ENCODE measurements at places on chromosomes 7 and 10.

DNA sequence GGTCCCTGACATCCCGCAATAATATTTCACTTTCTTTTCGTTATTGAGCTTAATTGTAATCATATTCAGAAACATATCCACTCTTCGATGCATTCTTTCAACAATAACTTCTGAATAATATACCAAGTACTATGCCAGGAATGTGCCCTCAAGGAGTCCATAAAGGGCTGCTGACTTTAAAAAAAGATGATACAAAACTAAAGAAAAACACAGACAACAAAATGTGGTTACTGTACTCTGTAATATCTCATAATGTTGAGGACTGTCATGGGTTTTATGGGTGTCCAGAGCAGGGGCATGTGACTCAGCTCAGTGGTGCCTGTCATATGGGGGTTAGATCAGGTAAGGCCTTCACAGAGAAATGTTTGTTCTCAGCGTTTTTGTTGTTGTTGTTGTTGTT, 73.7 kb downstream of the ARL4A start:
- DNase-seq = no peak

DNA sequence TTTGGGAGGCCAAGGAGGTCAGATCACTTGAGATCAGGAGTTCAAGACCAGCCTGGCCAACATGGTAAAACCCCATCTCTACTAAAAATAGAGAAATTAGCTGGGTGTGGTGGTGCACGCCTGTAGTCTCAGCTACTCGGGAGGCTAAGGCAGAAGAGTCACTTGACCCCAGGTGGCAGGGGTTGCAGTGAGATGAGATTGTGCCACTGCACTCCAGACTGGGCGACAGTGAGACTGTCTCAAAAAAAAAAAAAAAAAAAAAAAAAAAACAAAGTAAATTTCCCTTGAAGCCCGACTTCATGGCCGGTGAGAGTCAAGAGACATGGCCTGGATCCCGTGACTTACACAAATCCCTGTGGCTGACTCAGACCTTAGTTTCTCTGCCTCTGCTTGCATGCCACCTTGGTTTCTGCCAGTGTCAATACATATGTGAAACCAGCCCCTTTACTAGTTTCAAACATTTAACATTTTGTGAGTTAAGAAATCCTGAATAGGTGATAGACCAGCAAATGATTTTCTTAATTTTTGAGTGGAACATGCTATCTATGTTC, 62.8 kb downstream of the ZEB1 start:
- DNase-seq = no peak

DNA sequence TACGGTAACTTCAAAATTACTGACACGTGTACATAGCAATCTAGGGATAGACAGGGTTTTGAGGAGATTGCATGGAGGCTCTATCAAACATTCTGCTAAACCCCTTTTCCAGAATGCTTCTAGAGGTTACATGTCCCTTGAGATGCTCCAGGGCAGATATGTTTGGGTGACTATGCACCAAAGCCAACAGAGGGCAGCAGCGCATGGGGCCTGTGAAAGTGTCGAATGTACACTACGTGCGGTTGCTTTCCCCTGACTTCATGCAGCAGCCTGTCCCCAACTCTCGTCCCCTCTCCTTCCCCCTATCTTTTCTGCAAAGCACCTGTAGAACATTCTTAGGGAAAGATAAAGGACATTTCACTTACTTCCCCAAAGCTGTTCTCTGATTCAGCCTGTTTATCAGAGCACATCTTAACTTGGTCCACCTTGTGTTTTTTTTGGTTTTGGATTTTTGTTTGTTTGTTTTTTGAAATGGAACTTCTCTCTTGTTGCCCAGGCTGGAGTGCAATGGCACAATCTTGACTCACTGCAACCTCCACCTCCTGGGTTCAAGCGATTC, 90.2 kb downstream of the UBE3C start:
- DNase-seq = no peak

DNA sequence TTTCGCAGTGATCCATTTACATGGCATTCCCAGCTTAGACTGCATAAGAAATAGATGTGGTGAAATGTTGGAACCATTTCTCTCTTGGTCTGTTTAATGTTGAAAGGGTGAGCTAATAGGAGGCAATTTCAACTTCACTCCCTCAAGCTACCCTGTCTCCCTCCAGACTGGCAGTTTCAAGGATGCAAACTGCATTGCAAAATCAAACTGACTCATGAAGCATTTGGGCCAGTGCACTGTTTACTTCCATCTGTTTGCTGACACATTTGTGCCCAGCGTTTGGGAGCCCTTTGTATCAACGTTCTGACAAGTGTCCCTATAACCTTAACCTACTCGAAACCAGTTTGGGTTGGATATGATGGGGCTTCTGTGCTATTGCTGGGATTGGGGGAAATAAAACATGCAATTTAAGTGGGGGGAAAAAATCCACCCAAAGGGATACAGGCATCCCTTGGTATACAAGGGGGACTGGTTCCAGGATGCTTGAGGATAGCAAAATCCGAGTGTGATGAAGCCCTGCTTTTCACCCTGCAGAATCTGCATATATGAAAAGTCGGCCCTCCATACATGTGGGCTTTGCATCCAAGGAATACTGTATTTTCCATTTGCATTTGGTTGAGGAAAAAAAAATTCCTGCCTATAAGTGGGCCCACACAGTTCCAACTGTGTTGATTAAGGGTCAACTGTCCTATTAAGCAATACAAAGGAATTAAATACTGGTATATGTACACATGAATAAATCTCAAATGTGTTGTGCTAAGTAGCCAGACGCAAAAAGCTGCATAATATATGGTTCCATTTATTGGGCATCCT, 15.6 kb downstream of the RHEB start:
- no peak for DNase-seq

- no peak for DNase-seq
Measured at GRCh38 chr10:76665029-76665428, 972.6 kb downstream of the KCNMA1 start.

- DNase-seq = no peak
Measured at GRCh38 chr7:12761691-12762090, 74.3 kb downstream of the ARL4A start.

- DNase-seq = no peak
Measured at GRCh38 chr7:135262623-135263320, 29.1 kb downstream of the STRA8 start.

DNA sequence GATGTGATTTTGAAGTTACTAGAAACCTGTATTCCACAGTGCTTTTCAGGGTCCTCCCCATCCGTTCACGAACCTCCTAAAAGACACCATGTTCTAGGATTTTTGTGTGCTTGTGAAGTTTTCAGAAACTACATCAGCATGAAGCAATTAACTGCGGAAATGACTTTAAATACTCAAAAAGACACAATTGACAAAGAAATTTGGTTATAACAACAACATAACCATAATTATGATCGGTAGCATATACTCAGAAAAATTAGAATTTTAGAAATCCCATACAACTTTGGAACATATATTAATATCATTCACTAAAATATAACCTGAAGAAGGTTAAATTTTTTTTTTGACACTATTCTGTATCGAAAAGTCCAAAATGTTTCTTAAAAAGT, 43.8 kb upstream of the FAM20C start:
- no peak for DNase-seq

- no peak for DNase-seq
Measured at GRCh38 chr10:99964791-99965190, 45.0 kb downstream of the DNMBP start.

DNA sequence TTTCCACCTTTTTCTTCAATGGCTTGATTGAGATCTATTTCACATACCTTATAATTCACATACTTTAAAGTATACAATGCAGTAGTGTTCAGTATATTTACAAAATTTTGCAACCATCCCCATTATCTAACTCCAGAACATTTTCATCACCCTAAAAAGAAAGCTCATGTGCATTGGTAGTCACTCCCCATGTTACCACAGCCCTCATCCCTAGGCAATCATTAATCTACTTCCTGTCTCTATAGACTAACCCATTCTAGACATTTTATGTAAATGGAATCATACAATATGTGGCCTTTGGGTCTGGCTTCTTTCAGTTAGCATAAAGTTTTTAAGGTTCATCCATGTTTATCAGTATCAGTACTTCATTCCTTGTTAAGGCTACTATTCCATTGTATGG, 214.2 kb downstream of the WDR11 start:
- no peak for DNase-seq

DNA sequence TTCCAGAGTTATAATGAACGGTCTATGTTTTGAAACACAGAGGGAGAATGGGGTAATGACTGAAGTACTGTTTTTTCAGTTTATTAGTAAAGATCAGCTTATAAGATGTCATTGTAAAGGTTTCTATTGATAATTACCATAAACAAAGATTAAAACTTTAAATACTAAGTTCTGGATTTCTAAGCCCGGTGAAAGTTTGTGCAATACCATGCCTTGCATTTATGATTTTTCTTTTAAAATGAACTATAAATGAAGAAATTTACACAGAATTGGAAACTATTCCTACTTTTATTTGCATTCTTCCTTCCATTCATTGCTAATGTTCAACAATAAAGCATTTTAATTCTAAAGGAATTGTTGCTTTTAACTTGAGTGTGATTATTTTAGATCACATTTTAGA, 4.9 kb downstream of the MEOX2 start:
- no peak for DNase-seq

GRCh38 chr10:71587941-71588573, 131.5 kb downstream of the C10orf105 start:
- no peak for DNase-seq

DNA sequence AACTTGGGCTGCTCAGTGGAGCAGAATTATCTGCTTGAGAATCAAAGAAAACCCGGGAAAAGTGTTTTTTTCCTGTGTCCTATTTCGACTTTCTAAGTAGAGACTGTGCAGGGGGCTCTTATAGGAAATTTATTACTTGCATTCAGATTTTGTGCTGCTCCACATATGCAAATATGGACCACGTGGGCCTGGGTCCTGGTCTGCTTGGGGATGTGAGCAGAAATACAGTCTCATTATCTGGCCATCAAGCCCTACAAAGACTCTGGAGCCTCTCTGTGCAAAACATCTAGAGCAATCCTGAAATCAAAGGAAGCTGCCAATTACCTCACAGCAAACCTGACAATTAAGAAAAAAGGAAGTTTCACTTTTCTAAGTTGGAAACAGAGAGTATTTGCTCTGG, 216.9 kb downstream of the LRMDA start:
- no peak for DNase-seq

- no peak for DNase-seq
Measured at GRCh38 chr10:77842652-77843212, 83.8 kb downstream of the DLG5 start.

- no peak for DNase-seq
Measured at GRCh38 chr7:18693406-18693805, 197.9 kb downstream of the HDAC9 start.

GRCh38 chr10:8255301-8255700, 200.8 kb downstream of the GATA3 start:
- DNase-seq = no peak

GRCh38 chr10:124145109-124145870, 51.9 kb upstream of the CHST15 start:
- no peak for DNase-seq

DNA sequence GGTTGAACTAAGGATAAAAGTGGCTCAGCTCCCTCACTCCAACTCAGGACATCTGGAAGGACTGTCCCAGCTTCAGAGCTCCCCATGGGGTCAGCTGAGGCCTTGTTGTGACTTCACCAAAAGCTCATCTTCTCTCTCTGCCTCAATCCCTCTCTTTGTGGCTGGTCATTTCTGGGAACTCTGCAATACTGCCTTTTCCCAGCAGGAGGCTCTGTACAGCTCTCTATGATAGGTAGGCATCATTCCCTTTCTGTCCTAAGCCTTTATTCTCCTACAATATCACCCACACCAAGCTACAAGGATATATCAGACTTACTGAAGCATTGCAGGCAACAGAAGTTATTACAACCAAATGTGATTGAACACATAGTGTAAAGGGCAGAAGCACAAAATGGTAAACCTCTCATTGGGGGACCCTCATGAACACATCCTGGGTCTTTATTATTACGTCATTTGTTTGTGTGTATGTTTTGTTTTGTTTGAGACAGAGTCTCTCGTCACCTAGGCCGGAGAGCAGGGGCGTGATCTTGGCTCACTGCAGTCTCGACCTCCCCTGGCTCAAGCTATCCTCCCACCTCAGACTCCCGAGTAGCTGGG, 36.7 kb upstream of the PRPS1L1 start:
- no peak for DNase-seq

GRCh38 chr10:78539247-78539766, 505.6 kb downstream of the RPS24 start:
- DNase-seq = no peak

GRCh38 chr7:108063520-108063933, 60.6 kb upstream of the LAMB1 start:
- DNase-seq = no peak

- DNase-seq = no peak
Measured at GRCh38 chr7:79332091-79332490, 121.4 kb downstream of the MAGI2 start.

GRCh38 chr7:128841921-128842673, 11.9 kb downstream of the FLNC start:
- DNase-seq = no peak

DNA sequence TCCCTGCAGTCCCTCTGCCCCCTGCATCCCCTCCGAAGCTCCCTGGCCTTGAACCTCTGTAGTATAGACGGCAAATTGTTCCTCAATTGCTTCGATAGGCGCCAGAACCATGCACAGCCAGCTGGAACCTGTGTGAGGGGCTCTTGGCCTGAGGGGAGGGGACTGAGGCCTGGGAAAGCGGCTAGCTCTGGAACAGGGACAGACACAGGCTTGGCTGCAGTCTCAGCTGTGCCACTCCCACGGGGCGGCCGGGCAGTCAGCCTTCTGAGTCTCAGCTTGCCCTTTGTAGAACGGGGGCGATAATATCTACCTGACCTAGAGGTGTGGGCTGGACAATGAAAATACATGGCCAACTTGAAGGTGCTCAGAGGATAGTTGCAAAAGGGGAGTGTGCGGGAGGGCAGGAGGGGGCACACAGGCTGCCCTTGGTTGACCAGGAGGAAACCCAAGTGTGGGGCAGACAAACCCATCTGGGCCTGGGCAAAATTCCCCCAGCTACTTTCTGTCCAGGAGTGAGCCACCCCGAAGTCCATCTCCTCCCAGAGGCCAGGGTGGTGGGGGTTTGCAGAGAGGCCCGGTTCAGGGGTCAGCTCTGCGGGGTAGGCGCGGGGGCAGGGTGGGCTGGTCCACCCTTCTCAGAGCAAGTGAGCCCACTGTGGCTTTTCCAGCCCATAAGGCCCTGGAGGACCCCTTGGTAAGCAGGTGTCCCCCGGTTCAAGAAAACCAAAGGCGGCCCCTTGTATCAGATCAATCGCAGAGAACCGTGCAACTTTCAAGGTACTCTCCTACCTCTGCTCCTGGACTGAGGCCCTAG, 4.6 kb downstream of the CRYGN start:
- DNase-seq = no peak

- no peak for DNase-seq
Measured at GRCh38 chr10:58967551-58968388, 208.7 kb upstream of the PHYHIPL start.

GRCh38 chr7:46990761-46991160, 591.1 kb downstream of the TNS3 start:
- DNase-seq = no peak

GRCh38 chr7:126557271-126557670, 695.5 kb downstream of the GRM8 start:
- no peak for DNase-seq

GRCh38 chr10:74828946-74829345, 2.5 kb downstream of the KAT6B start:
- DNase-seq = no peak
